ENCODE measurements at places on chromosomes 2 and 18.

GRCh38 chr2:152011724-152012123 is 87.1 kb downstream of the CACNB4 start:
- no peak for DNase-seq

DNA sequence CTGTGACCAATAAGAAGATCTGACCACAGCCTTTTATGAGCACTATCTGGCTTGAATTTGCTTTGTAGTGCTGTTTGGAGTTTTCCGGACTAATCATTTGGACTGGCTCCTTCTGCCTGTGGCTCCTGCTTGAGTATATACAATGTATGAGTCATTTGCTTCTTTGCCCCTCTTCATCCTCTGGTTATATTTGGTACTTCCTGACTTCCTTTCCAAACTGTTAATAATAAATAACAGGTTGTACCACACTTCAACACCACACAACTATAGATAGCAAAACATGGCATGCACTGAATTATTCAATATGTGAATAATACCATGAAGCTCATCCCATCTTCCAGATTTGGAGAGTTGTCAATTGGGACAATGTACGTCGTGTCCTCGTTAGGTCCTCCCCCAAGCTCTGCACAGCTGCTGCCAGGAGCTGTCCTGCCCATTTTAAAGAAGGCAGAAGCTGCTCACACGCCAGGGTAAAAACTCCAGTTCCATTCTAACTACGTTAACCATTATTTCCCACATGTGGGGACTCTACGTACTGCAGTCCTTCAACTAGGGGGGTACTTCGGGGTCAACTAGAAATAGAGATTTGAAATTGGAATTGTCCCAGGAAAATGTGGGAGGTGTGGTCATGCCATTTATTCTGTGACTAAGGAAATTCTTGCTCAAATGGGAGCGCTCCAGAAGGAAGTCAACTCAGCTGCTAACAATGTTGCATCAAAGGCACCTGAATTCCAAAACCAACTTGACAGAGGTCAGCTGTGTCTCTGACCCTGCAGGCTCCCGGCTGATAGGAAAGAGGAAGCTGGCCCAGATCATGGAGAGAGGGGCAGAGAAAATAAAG is 38.1 kb downstream of the ST8SIA5 start:
- DNase-seq = no peak

- no peak for DNase-seq
These were observed 209.9 kb downstream of the TFCP2L1 start for GRCh38 chr2:121075006-121075551.

- DNase-seq = no peak
These were observed 21.6 kb upstream of the RAB6C start for GRCh38 chr2:129957891-129958290.

DNA sequence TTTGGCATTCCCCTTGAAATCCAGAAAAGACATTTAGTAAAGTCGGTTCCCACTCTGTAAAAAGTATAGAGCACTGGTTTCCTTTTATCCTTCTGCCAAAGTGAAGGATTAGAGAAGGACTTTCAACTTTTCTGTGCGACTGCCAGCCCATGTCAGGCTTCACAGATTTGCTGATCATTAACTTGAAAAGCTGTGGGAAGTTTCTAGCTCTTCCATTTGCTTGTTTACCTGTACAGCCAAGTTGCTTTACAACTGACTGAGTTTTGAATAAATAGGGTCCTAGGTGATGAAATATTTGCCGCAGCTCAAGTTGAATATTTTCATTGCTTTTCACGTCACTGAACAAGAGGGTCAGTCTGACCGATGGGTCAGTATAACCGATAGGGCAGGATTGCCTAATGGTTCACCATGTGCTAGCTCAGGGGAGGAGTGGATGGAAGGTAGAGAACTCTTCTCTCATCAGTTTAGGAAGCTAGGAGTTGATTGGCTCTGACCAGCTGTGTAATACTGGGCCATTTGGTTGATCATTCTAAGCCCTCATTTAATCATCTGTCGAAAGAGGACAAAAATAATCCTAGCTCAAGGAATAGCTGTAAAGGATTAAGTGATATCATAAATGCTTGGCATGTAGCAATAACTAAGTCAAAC is 30.4 kb downstream of the UPP2 start:
- no peak for DNase-seq

DNA sequence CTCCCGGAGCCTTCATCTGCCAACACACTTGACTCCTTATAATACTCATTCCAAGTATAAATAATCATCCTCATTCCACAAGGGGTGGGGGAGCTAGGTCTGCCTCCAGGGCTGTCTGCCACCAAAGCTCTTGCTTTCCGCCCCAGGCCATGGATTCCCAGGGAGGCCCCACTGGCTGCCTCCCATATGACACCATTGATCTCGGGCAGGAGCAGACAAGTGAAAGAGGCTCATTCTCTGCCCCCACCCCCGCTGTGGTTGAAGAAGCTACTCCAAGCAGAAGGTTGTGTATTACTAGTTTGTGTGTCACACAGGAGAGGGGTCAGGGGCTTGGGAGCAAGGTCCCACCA is 99.5 kb downstream of the MRO start:
- no peak for DNase-seq

- no peak for DNase-seq
These were observed 411.8 kb downstream of the RAD51AP2 start for GRCh38 chr2:17106418-17106817.

DNA sequence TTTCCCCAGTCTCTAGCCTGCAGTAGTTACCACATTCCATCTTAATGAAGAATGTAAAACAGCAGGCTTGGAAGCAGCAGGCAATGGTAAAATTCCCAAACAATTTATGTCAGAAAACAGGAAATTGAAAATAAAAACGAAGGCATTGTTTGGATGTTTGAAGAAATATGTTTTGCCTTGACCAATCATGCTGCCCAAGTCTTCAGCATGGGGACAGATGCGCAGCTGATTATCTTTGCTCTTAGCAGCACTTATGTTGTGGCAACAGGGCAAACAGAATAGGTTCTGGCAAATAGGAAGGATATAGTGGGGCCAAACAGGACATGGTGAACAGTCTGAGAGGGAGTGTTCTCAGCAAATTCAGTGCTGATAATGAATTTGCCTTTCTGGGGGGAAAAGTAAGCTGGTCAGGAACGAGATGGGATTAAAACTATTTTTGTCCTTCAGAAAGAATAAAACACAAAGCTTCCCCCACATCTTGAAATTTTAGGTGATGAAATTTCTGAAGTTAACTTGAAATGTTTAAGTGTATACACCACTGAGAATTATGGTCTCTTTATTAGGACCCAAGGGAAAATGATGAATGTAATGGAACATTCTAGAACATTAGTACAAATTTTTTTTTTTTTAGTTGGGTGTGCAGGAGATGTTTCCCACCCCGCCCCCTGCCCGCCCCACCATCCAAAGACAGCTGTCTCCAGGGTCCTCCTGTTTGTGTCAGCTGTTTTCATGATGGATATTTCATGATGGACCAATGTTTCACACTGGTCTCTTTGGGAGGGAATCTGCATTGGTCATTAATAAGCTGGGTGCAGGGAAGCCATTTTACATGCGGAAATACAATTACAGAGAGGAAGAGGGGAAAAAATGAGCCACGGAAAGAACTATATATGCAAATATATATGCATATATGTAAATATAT is 239.5 kb upstream of the REV1 start:
- no peak for DNase-seq

DNA sequence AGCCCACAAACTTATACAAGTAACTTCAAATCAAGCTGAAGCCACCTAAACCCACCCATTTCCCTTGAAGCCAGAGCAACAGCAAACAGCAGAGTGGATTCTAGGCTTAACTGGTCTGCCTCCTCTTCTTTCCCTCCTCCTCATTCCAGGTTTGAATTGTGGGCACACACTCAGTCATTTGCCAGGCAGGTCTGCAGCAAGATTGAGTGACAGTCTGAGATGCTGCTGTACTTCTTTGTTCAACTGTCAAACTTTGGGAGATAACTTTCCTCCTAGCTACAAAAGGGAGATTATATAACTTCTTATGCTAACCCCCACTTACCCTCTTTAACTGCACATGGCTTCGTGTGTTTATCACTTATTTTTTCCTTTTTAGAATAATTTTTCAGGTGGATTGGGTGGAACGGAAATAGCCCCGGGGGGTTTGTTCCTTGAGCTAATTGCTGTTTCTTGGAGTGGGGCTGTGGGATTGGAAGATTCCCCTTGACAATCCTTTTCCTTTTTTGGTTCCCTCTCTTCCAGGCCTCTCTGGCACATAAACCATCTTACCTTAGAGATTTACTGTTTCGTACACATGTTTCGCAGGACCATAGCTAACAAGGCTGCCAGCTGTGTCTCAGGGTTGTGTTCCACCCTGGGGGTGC is 55.0 kb downstream of the RNF144A start:
- DNase-seq = no peak
